Left ventricle myocardium inferior (tissue), 1 donor: ENCODE measurements at places on chromosomes 16 and 17.

- peak; percentile 82 for DNase-seq
- peaks cover 58% of the 10 kb centered on the region for H3K27me3 ChIP-seq
- H3K36me3 ChIP-seq: no peaks in the 10 kb centered on the region
- H3K27ac ChIP-seq: peak overlapping the region; percentile 93
Observed at GRCh38 chr16:89921702-89922476, 1.3 kb upstream of the TUBB3 start.

DNA sequence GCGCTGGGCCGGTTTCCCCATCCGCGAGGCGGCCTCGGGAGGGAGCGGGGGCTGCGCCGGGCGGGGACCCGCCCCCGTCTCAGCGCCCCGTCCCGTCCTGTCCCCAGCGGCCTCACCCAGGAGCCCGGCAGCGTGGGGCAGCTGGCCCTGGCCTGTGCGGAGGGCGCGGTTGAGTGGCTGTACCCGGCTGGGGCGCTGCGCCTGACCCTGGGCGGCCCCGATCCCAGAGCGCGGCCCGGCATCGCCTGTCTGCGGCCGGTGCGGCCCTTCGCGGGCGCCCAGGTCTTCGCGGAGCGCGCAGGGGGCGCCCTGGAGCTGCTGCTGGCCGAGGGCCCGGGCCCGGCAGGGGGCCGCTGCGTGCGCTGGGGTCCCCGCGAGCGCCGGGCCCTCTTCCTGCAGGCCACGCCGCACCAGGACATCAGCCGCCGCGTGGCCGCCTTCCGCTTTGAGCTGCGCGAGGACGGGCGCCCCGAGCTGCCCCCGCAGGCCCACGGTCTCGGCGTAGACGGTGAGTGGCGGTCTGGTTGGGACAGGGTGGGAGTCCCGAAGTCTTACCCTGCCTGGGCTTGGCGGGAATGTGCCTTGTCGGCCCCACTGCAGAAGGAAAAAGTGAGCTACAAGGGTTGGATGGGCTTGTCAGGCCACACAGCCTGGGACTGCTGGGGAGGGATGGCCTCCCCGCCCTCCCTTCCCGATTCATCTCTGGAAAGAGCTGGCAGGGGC lies 720 bp downstream of the METRN start:
- peak overlapping the region; percentile 91 for H3K4me3 ChIP-seq
- peaks cover 10% of the 10 kb centered on the region for H3K27me3 ChIP-seq
- peak overlapping the region; percentile 58 for H3K27ac ChIP-seq

- H3K4me1 ChIP-seq: peaks cover 51% of the 10 kb centered on the region
- no peaks in the 10 kb centered on the region for H3K36me3 ChIP-seq
- no peak for DNase-seq
Observed at GRCh38 chr17:42275527-42276358, 448 bp downstream of the STAT5B start.

DNA sequence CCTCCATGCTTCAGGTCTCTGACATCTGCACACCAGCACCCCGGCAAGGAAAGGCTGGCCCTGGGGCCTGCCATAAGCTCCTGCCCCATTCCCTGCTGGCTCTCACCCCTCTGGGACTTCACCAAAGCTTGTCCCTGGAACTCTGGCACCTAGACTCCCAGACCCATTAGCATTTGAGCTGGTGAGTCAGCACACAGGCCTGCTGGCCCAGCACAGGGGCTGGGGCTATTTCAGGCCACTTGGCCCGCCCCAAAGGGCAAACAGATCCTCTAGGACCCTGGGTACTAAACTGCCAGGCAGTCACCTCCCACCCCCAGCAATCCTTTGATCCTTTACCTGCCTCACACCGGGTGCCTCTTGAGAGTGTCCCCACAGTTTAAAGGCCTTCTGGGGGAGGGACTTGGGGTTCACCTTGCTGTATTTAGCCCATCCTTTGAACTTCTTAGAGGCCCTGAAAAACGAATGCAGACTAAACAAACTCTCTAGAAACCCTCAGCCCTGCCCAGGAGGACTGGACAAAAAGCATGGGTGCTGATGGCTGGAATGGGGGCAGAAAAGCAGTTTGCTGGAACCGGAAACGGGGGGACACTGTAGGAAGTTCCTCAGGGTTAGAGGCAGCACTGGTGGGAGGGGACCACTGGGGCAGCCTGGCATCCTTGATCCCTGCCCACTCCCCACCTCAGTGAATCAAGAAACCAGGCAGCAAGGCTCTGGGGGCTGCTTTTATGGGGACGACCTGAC lies 3.2 kb upstream of the SAMD14 start:
- no peak for DNase-seq
- no peak overlapping the region for H3K4me3 ChIP-seq
- peaks cover 41% of the 10 kb centered on the region for H3K36me3 ChIP-seq
- peaks cover 11% of the 10 kb centered on the region for H3K27me3 ChIP-seq
- peaks cover 56% of the 10 kb centered on the region for H3K4me1 ChIP-seq

- no peak for DNase-seq
- peak overlapping the region; percentile 48 for H3K27ac ChIP-seq
- no peak overlapping the region for H3K4me3 ChIP-seq
- peaks cover 16% of the 10 kb centered on the region for H3K4me1 ChIP-seq
- H3K27me3 ChIP-seq: no peaks in the 10 kb centered on the region
Observed at GRCh38 chr17:75103601-75104554, 5.9 kb upstream of the ARMC7 start.

DNA sequence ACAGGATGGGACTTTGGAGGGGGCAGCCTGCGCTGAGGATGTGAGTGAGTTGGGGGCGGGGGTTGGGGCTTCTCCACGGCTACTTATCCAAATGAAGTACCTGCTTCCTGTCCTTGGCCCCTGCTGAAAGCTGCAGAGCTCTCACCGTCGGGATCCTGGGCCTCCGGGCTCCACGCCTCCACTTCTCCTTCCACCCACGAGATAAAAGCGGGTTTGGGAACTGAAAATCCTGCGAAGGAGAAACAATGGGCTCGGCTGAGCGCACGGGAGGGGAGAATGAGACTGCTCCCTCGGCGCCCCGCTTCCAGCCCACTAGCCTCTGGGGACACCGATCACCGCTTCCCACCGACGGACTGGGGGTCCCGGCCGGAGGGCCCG lies 486 bp downstream of the ZNF785 start:
- peak overlapping the region; percentile 78 for H3K4me3 ChIP-seq
- DNase-seq: no peak
- H3K27ac ChIP-seq: peak overlapping the region; percentile 88

DNA sequence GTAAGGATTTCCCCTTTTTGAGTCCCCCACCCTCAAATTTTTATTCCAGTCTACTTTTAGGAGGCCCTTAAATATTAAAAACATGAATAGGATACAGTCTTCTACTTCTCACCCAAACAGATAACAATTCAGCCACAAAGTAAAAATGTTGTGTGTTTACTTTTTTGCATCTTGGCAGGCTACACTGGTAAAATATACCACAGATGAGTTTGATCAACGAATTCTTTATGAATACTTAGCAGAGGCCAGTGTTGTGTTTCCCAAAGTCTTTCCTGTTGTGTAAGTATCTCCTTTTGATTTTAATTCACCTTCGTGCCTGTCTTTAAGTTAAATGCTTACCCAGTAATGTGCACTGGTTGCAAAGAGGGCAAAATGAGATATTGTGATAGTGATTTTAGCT lies 34.4 kb upstream of the RAB11FIP4 start:
- H3K4me3 ChIP-seq: no peak overlapping the region
- H3K36me3 ChIP-seq: peaks cover 98% of the 10 kb centered on the region
- no peaks in the 10 kb centered on the region for H3K4me1 ChIP-seq
- no peak for DNase-seq

GRCh38 chr17:46986366-46986765 lies 7.3 kb upstream of the RPRML start:
- peaks cover 1% of the 10 kb centered on the region for H3K27me3 ChIP-seq
- no peak for DNase-seq

DNA sequence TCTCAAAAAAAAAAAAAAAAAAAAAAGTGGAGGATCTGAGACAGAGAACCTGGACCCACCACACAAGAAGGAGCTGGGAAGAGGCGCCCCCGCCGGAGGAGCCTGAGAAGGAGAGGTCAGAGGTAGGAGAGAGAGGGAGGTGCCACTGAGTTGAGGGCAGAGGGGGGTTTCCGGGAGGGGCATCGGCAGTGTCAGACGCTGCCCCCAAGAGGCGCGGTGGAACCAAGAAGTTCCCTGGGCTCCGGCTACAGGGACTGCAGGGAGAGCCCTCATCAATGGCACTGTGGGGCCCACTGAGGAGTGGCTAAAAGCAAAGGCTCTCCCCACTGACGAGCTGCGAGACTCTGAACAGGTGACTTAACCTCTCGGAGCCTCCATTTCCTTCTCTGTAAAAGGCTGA lies 4.2 kb downstream of the CCDC42 start:
- H3K36me3 ChIP-seq: no peaks in the 10 kb centered on the region
- H3K27ac ChIP-seq: no peak overlapping the region
- H3K27me3 ChIP-seq: no peaks in the 10 kb centered on the region

DNA sequence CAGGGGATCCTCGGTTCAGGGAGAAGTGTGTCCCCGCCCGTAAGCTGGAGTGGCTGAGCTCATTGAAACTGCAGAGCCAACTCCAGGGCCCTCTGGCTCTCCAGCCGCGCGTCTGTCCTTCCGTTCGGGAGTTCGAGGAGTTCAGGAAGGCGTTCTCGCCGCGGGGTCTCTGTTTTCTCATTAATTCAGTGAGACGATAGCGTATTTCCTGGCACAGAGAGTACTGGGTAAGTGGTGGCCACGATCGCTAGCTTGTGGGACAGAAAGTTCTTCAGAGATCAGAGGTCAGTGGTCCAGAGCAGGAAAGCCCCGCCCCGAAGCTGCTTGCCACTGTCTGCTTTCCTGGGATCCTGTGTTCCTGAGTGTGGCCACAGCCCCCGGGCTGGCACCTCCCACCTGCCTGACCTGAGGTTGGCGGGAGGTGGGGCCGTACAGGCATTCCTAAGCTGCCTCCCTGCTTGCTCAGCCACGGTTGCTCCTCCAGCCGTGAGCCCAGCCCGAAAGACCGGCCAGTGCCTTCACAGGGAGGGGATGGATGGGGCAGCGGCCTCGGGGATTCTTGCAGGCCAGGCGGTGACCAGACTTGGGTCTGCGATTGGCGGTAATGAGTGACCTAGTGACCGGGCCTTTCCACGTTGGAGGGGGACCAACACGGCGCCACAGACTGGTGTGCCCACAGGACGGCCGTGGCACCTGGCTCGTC lies 8.9 kb downstream of the BAIAP2 start:
- no peak for DNase-seq
- H3K27ac ChIP-seq: peak overlapping the region; percentile 85
- no peaks in the 10 kb centered on the region for H3K27me3 ChIP-seq
- H3K4me1 ChIP-seq: peaks cover 97% of the 10 kb centered on the region
- no peaks in the 10 kb centered on the region for H3K36me3 ChIP-seq
- peak overlapping the region; percentile 38 for H3K4me3 ChIP-seq

DNA sequence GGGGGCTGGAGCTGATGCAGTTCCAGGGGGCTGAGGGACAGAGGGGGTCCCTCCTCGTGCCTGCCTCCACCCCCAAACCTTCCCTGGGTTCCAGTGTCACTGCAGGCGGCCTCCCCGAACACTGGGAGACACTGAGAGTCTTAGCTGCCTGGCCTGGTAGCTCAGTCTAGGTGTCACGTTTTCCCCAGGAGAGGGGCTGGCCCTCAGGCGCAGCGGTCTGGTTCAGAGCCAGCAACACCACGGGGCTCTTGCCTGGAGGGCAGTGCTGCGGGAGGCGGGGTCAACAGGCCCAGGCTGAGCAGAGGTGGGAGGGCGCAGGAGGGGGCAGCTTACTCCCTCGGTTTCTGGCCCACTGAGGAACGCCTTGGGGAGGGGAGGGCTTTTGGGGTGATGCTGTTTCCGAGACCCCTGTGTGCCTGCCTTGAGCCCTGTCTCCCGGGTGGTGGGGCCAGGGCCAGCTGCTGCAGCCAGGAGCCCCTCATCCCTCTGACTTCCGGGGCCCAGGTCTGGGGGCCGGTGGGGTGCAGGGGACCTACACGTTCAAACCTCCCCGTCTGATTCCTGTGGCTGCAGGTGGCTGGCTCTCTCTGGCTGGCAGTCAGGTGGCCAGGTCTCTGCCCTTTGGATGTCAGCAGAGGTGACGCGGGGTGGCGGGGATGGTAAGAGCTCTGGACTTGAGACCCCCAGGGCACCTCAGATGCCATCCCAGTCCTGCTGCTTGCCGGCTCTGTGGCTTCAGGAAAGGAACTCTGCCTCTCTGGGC lies 89.3 kb upstream of the GSE1 start:
- H3K4me3 ChIP-seq: peak overlapping the region; percentile 25
- peak; percentile 58 for DNase-seq
- no peaks in the 10 kb centered on the region for H3K27me3 ChIP-seq
- H3K27ac ChIP-seq: peak overlapping the region; percentile 53
- H3K4me1 ChIP-seq: peaks cover 35% of the 10 kb centered on the region

DNA sequence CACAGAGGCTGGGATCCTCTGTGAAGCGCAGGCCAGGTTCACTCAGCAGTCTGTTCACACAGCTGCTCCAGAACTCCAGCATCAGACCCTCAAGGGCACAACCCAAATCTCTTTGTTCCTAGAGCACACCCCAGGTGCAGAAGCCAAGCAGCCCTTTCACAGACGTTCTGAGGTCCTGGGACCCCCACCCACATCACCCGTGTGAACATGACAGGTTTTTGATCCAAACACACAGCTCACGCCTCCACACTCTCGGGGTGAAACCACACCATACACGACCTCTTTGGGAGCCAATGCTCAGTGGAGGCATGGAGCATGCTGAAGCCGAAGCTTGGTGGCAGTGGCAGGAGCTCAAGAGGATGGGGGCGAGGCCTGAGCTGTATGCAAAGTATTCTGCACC lies 97.4 kb downstream of the ZNF778 start:
- H3K36me3 ChIP-seq: peaks cover 8% of the 10 kb centered on the region
- no peak for DNase-seq
- H3K27me3 ChIP-seq: no peaks in the 10 kb centered on the region
- peak overlapping the region; percentile 78 for H3K27ac ChIP-seq

GRCh38 chr17:2138761-2139160 lies 83.9 kb downstream of the HIC1 start:
- H3K36me3 ChIP-seq: no peaks in the 10 kb centered on the region

DNA sequence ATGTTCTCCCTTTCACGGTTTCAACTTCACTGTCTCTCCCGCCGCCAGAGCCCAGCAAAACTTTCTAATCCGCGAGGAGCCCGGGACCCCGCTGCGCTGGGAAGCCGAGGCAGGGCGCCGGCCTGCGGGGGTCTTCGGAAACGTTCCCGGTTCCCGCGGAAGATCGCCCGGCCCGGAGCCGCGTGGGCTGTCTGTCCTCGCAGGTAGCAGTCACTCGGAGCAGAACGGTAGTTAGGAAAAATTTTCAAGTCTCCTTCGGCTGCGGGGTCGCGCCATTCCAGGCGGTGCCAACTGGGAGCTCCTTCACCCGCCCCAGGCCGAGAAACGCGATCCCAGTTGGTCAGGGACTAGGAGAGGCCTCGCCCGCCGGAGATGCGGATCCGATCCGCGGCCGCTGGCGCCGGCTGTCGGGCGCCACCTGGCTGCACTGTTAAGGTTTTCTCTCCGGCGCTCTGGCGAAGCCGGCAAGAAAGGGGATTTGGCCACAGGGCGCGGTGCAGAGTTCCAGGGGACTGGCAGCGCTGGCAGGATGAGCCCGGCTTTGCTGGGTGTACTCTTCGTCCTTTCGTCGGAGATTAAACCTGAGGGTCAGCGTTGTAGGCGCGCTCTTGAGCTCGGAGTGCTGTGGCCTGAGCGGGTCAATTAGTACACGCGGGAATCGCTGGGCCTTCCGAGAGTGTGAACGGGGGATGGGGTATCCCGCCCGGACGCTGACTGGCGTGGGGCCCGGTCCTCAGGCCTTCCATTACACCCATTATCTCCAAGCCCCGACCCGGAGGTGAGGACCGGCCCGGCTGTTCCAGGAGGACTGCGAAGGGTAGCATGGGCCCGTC lies 135.4 kb downstream of the KCNJ12 start:
- H3K36me3 ChIP-seq: no peaks in the 10 kb centered on the region
- peaks cover 16% of the 10 kb centered on the region for H3K4me1 ChIP-seq
- DNase-seq: peak; percentile 86

- DNase-seq: no peak
- H3K27ac ChIP-seq: peak overlapping the region; percentile 81
- peaks cover 51% of the 10 kb centered on the region for H3K4me1 ChIP-seq
- H3K27me3 ChIP-seq: no peaks in the 10 kb centered on the region
- peaks cover 88% of the 10 kb centered on the region for H3K36me3 ChIP-seq
Observed at GRCh38 chr17:78082988-78083387, 45.6 kb downstream of the TMC6 start.
